ENCODE measurements at places on chromosomes 2 and 18.

DNA sequence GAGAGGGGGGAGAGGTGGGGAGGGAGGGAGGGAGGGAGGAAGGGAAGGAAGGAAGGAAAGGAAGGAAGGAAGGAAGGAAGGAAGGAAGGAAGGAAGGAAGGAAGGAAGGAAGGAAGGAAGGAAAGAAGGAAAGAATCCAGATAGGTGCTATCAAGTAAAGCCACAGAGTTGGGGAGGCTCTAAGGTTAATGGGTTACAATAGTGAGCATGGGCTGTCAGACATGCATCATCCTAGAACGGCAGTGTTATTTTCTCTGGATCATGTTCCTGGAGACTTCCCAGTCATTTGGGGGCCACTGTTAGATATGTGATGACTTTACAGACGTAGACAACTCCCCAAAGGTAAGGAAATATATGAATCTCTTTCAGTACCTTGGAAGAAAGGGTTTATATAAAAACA, 31.1 kb downstream of the CDK15 start:
- no peak for DNase-seq

DNA sequence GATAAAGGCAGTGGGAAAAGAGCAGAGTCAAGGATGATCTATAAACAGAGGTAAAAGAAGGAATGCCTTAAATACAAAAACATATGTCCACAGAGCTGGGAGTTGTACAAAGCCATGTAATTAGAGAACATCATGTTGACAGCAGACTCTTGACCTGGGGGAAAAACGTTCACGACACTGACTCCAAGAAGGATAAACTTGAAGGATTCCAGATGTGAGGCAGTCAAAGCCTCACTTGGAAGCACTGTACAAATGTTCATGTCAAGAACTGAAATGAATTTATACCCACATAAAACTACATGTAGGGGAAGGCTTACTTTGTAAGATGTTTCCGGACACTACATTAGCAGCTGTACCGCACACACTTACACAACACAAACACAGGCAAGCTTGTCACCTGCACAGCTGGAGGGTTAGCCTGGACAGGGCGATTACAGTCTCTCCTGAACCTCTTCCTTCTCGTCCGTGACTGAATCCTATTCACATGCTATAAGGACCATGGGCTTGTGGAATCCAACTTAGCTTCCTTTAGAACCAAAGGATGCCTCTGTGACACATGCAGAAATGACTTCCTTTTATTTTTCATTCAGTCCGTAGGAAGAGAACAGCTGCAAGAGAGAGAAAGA, 88.6 kb downstream of the SH3YL1 start:
- DNase-seq: no peak

- no peak for DNase-seq
These were observed 146.3 kb downstream of the WDSUB1 start for GRCh38 chr2:159140070-159140769.

- DNase-seq: no peak
These were observed 21.7 kb downstream of the HNRNPA3 start for GRCh38 chr2:177234267-177234666.

- DNase-seq: no peak
These were observed 9.5 kb downstream of the KCNK3 start for GRCh38 chr2:26702025-26702424.

DNA sequence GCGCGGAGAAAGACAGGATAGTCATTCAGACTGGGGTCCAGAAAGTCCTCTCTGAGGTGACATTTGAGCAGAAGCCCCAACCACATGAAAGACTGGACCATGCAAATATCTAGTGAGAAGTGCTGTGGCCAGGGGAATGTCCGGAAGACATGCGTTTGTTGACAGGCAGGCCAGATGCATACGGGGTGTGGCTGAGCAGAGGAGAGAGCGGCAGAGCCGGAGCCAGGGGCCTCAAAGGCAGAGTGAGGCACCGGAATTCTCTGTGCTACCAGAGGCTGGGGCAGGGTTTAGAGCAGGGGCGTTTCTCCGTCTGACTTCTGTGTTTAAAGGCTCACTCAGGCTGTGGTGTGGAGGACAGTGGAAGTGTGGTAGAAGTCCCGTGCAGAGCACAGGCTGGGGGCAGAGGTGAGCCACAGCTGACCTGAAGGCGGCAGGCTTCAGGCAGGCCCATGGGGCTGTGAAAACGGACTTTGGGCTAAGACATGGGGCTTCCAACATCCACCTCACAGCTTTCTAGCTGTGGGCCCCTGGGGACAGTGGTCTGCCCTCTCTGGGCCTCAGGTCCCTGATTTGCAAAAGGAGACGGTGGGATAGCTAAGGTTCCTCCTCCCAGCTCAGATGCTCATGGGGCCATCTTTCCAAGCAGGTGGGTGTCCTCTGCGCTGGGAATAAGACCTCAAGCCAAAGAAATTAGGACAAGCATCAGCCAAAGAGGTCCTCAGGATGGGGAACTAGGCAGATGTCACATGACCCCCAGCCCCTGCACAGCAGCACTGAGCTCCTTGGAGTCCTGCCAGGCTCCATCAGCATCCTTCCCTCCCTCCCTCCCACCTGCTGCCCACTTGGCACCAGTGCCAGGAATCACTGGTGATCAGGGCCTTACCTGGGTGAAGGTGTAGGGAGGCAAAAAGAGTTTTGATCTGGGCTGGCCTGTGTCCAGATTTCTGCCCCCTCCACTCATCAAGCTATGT, 11.2 kb downstream of the RUFY4 start:
- no peak for DNase-seq

DNA sequence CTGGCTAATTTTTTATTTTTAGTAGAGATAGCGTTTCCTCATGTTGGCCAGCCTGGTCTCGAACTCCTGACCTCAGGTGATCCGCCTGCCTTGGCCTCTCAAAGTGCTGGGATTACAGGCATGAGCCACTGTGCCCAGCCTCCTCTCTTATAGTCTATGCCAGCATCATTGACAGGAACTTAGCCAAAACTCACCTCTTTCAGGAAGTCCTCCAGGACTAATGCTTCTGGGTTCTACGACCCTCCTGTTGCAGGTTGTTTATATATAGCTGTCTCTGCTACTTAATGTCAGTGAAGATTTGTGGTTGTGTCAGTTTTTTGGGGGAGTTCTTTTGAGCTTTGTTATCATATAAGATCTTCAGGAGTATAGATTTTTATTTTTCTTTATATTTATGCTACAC, 112.1 kb upstream of the CDC42EP3 start:
- no peak for DNase-seq

DNA sequence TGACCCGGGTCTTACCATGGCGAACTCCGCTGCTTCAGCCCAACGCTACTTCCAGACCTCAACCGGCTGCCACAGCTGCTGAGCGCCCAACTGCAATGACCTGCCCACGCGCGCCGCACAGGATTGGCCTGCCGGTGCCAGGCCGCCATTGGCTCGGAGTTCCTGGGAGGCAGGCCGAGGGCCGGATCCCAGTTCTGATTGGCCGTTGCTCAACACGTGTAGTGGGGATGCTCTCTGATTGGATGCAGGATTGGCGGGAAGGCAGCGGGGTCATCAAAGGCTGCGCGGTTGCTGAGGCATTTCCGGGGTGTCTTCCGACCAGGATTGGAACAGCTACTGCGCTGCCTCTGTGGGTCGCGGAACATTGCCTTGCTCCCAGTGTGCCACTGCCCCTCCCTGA, at the start of gene TUBA3E:
TUBA3E (minus strand) TSS at position 97 of the 400 bp plus-strand sequence; CDS start at position 18, 79 bp downstream.
- DNase-seq: no peak

GRCh38 chr18:27008575-27008974, 143.1 kb upstream of the AQP4 start:
- DNase-seq: no peak

- DNase-seq: no peak
These were observed 41.9 kb downstream of the RPIA start for GRCh38 chr2:88733155-88733902.

DNA sequence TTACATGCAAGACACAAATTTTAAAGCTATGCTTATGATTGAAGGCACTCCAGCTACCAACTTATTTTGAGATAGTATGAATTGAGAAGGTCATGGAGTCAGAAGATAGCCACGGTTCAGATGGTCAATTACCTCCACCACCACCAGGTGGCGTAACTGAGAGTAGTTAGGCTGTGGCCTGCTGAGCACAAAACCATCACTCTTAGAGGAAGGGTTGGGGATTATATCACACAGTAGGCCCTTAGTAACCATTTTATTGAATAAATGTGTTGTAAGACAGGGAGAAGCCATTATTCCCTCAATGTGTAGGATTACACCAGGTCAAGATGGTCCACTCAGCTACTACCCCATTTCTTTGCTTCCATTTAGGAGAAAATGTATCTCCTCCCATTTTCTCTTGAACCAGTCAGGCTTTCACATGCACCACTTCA, 18.8 kb downstream of the KLHL41 start:
- peak; percentile 44 for DNase-seq

DNA sequence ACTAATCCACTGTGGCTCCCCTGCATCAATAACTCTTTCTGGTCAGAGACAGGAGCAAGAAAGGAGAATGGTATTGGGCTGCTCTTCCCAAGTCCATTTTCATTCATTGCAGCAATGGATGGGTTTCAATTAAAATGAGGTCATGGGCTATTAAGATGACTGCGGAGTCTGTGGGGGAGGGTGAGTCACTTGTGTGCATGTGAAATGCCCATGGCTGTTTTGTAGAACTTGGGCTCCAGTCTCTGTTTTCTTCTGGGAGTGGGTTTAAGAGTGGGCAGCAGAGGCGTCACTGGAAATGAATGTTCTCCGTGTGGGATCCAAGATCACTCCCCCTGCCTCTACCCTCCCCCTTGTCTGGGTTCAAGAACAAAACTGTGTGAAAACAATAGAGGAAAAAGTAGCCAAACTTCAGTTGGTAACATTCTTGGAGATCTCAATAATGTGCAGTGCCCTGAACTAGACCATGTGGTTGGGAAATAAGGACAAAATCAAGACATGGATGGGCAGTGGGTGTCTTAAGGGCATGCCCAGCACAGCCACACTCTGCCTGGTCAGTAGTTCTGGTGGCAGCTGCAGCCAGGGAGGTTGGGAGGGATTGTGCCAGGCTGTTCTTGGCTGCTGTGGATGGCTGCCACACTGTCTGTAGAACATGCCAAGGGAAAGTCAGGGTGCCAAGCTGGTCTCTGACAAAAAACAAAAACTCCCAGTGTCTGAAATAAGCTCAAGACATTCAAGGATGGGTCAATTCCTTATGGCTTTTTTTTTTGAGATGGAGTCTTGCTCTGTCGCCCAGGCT, 68.2 kb upstream of the CXCR4 start:
- no peak for DNase-seq

DNA sequence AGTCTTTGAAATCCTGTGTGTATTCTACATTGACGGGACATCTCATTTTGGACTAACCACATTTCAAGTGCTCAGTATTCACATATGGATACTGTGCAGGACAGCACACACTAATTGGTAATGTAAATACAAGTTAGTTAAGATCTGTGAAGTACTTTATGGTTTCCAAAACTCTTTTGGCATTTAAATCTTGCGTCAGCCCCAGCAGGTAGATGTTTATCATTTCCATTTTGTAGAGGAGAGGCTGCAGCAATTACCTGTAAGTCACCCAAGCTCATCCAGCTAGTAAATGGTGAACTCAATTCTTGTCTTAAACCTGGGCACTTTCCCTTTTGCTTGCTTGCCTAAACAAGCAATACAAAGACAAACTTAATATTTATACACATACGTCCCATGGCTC, 1.6 kb upstream of the NAGK start:
- no peak for DNase-seq

DNA sequence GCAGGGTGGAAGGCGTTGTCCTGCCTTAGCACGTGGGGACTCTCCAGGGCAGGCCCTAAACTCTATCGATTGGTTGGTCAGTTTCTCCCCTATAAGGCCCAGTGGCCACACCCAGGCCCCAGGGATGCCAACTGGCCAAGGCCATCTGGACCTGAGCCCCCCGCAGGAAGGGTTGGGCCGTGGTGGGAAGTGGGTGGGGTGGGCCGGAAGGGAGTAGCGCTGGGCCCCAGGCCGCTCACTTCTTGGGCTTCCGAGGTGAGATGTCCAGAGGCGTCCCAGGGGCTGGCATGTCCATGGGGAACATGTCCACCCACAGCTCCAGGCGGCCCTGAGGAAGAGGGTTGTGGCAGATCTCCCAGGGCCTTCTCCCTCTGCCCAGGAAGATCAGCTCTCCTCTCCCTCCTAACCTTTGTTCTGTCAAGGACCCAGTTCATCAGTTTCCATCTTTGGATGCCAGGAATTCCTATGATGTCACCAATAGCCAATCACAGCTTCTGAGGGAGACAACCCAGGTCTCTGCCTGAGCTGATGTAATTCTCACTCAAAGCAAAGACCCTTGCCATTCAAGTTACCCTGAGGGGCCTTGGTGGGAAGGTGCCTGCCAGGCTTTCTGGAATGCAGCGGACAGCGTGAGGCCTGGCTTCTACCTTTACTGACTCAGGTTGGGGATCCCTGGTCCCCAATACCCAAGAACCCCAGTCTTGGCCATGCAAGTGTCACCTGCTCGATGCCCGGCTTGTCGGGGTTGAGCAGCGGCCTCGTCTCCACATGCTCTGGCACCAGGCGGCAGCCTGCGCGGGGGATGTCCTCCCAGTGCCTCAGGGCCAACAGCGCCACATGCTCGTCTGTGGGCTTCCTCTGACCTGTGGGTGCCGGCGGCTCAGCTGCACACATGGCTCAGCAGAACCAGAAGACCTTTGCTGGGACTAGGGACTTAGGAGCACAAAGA, 14.4 kb downstream of the OTOF start:
- no peak for DNase-seq

- no peak for DNase-seq
These were observed 176.9 kb upstream of the SMAD7 start for GRCh38 chr18:49127471-49128190.

- DNase-seq: no peak
These were observed 5.1 kb downstream of the MEIS1 start for GRCh38 chr2:66439812-66440542.

GRCh38 chr2:188422726-188423125, 131.1 kb downstream of the GULP1 start:
- DNase-seq: no peak

DNA sequence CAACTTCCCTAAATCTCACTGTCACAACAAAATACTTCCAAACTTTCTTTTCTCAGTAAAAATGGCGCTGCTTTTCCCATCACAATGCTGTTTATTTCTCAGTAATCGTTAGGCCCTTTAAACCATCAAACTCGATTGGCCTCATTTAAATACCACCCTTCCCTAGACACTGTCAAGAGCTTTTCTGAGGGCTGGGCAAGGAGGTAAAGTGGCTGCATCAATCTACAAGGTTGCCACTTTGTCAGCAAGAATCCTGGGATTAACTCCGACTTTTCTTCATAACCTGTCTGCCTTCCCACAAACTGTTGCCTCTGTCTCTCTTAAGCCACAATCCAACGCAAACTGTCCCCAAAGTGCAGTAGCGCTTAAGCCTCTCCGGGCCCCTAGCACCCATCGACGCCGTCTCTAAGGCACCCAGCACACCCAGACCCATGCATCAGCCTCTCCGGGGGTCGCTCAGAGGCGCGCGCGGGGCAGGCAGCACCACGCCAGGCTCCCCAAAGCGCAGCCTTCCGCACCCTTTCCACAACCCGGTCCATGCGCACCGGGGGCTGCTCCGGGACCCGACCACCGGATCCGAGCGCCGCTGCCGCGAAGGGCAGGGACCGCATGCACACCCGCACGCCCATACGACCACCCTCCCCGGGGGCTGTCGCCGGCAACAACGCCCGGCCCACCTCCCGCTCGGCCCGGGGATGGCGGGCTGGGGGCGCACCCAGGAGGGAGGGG, 683 bp downstream of the MBOAT2 start:
- DNase-seq: no peak

Measured in activated CD8-positive, alpha-beta memory T cell treated with anti-CD3 and anti-CD28 coated beads for 4 hours (primary cell).